ENCODE measurements at places on chromosomes 2 and 18.

- no peak for DNase-seq
These were observed 379.7 kb downstream of the PTPRM start for GRCh38 chr18:7946734-7947377.

GRCh38 chr2:224557610-224558009, 27.6 kb downstream of the CUL3 start:
- no peak for DNase-seq

GRCh38 chr18:58349650-58350049, 279.2 kb downstream of the ALPK2 start:
- no peak for DNase-seq

- DNase-seq, result no peak
These were observed 44.5 kb downstream of the DOCK10 start for GRCh38 chr2:224997802-224998201.

- DNase-seq, result no peak
These were observed 22.9 kb upstream of the SSB start for GRCh38 chr2:169775765-169776164.

- no peak for DNase-seq
These were observed 142.3 kb downstream of the GULP1 start for GRCh38 chr2:188434018-188434417.

- peak; percentile 56 for DNase-seq
These were observed 272.4 kb downstream of the AGAP1 start for GRCh38 chr2:235766278-235766677.

DNA sequence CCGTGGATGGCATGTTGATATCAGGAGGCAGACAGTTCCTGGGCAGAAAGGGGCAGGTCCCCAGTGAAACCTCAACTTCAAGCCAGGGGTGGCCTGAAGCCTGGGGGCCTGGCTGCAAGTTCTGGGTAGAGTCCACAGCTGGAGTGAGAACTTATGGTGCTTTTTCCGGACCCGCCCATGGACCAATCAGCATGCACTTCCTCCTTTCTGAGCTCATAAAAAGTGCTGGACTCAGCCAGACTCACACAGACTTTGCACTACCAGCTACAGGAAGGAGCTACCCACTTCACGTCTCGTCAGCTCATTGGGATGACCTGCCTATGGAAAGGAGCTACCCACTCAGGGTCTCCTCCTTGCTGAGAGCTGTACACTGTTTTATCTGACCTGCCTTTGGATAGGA, 183.1 kb upstream of the MC4R start:
- no peak for DNase-seq

- no peak for DNase-seq
These were observed 338.0 kb downstream of the BCL11A start for GRCh38 chr2:60215386-60215901.

DNA sequence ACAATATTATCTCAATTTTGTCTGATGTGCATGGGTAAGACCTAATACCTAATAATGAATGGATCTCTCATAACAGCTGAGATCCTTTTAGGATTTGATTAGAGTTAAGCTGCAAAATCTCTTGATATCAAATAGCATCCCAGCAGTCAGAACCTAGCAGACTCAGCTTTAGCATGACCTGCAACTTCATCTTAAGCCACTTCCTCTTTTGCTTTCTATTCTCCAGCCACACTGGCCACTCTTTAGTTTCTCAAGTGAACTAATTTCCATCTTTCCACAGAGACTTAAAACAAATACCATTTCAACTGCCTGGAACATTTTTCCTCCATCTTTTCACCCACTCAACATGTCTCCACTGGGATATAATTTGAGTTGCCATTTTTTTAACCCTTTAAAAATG, 1251.6 kb upstream of the ZEB2 start:
- DNase-seq, result peak; percentile 24

GRCh38 chr2:183898641-183899040, 699.7 kb upstream of the ZNF804A start:
- DNase-seq, result no peak

- no peak for DNase-seq
These were observed 78.2 kb upstream of the ITGB6 start for GRCh38 chr2:160278101-160278878.

GRCh38 chr18:30967701-30968100, 74.8 kb downstream of the DSC3 start:
- DNase-seq, result no peak

GRCh38 chr2:71880846-71881610, 266.6 kb downstream of the CYP26B1 start:
- DNase-seq, result no peak

GRCh38 chr2:241774419-241775222, 2.0 kb upstream of the GAL3ST2 start:
- DNase-seq, result no peak

DNA sequence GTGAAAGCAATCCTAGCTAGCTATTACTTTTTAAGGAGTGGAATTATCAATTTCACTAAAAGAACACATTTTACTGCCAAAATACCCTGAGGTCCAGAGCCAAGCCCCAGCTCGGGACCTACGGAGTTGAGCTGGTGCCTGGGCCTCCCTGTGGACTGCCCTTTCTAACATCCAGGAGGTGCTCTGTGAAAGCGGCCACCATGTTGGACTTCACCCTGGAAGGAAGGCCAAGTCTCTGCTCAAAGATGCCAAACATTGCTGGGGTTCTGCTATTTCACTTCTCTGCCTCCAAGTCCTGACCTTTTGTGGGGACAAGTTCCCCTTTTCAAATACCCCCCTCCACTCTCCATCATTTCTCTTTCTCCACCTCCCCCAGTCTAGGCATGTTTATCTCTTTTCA, 498.7 kb upstream of the RAB6C start:
- DNase-seq, result peak; percentile 8

GRCh38 chr18:1526991-1527390, 622.3 kb downstream of the ADCYAP1 start:
- DNase-seq, result no peak

DNA sequence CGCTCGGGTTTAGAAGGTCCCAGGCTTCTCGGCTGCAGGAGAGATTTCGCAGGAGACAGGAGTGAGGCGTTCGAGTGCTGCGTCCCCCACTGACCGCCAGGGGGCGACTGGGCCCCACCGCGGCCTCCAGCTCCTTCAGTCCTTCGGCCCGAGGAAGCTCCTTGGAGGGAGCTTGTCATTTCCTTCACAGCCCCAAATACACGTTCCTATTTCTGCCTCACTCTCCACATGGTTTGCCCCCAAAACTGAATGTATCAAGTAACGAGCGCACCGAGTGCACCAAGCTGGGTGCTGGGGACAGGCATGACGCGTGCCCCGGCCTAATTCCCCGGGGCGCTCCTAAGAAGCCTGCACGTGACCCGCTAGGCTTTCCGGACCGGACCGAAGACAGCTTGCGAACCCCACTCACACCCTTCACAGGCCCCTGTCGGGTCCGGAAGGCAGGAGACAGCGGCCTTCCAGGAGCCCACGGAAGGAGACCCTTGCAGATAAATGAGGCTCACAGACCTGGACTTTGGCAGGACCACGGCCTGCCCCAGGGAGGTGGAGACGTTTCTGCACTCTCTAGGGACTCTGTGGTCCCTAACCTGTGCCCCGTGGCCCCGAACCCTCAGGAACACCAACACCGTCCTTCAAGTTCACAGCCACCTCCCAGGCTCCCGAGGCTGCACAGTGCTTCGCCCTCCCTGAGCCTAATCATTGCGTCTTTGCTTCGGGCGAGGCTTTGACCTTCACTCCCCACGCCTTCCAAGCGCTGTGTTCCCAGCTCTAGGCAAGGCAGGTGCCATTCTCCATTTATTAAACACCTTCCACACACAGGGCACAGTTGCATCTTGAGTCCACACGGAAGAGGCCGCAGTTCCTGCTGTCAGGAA, 13.0 kb upstream of the FAHD2A start:
- DNase-seq, result peak; percentile 27

GRCh38 chr2:232022718-232023117, 61.2 kb downstream of the DIS3L2 start:
- no peak for DNase-seq

DNA sequence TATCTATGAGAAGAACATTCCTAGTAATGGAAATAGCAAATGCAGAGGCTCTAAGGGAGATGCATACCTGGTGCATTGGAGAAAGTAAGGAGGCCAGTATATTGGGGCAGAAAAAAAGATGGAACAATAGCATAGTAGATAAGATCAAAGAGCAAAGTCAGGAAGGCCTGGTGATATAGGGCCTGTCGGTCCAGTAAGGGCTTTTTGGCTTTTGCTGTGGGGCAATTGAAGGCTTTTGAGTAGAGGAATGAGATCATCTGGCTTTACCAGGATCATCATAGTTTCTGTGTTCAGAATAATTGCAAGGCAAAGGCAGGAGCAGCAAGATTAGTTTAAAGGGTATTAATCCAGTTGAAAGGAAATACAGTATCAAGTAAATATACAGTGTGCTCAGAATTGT, 111.8 kb downstream of the EHBP1 start:
- no peak for DNase-seq

DNA sequence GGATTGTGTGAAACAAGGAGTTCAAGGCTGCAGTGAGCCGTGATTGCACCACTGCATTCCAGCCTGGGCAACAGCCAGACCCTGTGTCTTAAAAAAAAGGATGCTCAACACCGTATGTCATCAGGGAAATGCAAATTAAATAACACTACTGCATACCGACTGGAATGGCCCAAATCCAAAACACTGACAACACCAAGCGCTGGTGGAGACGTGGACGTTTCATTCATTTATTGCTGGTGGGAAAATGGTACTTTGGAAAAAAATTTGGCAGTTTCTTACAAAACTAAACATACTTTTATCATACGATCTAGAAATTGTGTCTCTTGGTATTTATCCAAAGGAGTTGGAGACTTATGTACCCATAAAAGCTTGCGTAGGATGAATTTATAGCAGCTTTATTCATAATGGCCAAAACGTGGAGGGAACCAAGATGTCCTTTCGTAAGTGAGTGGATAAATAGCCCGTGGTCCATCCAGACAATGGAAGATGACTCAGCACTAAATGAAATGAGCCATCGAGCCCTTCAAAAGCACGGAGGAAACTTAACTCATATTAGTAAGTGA, 24.2 kb downstream of the NEU4 start:
- no peak for DNase-seq

GRCh38 chr2:102159295-102159694, 16.7 kb downstream of the IL1R1 start:
- DNase-seq, result no peak

DNA sequence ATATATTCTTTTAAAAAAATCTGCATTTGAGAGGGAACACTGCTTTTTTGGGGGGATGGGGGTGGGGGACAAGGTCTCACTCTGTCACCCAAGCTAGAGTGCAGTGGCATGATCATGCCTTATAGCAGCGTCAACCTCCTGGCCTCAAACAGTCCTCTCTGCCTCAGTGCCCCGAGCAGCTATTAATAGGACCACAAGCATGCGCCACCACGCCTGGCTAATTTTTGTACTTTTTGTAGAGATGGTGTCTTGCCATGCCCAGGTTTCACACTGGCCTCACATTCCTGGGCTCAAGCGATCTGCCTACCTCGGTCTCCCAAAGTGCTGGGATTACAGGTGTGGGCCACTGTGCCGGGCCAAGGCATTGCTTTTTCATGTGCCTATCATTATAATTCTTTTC, 154.2 kb downstream of the ATAD2B start:
- peak; percentile 11 for DNase-seq

DNA sequence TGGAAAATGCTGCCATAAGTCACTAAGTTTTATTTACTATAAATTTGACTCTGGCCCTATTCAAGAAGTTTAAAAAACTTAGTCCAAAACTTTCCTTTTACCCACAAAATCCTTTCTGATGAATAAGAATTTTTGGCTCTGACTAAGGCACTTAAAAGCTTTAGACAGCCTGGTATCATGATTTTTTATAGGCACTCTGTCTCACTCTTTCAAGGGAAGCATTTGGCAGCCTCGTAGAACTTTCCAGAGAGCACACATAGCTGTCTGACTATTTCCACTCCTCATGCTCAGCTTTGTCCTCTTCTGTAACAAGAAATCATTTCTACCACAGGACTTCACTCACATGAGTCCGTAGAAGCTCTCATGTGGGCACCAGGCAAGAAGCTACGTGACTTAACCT, 32.3 kb upstream of the XDH start:
- DNase-seq, result no peak
